ENCODE measurements at places on chromosomes 6 and 20. TPM values are rescaled to one million over a fixed set of nuclear protein-coding genes. Genes with fewer than 3 reads are reported as not detected.

Gene GHRH
- total RNA-seq: not detected

Gene PRL
- not detected for total RNA-seq

Gene POM121L2
- total RNA-seq: not detected

Gene AIF1
- not detected for total RNA-seq

Gene MUCL3
- total RNA-seq: not detected

Gene SEL1L2
- not detected for total RNA-seq

Data from bronchial smooth muscle cell (primary cell).